Fibroblast of pulmonary artery (primary cell): ENCODE measurements at places on chromosomes 3 and 15.

DNA sequence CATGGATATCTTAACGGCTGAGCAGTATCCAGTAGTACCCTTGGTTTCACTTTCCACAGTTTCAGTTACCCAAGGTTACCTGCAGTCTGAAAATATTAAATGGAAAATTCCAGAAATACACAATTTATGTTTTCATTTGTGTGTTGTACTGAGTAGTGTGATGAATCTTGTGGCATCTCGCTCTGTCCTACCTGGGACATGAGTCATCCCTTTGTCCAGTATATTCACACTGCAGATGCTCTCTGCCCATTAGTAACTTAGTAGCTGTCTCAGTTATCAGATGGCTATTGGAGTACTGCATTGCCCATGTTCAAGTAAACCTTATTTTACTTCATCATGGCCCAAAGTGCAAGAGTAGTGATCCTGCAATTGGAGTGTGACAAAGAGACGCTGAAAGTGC, 26.1 kb downstream of the GASK1A start:
- DNase-seq: no peak

DNA sequence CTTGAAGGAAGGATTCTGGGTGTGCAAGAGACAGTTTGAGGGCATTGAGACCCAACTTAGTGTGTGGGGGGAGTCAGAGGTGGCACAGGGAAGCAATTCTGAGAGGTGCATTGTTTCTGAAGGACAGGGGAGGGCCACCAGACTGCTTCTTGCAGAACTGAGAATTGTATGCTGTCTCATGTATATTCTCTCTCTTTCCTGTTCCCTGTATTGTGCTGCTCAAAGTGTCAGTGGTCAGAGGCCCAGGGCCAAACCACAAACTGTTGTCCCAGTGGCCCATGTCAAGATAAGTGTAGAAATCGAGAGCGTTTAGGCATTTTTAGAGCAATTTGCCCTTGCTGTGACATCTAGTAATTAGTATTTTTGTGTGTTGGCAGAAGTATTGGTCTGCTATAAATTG, 567.1 kb downstream of the EDEM1 start:
- no peak for DNase-seq

- DNase-seq: peak; percentile 46
Observed at GRCh38 chr3:12782172-12782815, 14.2 kb upstream of the CAND2 start.

DNA sequence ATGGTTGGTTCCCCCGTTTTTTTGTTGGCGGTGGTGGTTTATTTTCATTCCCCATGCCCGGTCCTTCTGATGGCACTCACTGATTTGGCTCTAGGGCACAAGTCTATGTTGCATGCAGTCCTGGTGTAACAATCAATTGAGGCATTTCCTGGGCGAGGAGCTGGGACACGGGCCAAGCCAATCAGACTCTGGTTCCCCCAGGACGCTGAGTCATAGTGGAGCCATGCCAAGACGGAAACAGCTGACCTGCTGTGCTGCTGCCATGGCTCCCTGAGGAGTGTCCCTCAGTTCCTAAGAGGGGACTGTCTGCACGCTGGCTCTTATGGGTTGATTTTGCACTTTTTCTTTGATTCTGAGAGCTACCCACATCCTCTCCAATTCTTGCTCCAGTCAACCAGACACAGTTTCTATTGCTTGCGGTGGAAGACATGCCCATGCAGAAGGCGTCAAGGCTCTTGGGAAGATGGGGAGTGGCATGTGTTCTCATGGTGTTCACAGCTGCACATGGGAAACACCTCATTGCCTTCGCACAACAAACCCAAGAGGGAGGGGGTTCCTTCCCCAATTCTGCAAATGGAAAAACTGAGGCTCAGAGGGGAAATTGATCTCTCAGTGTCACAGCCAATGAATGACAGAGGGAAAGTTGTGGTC, 28.3 kb upstream of the ALDH1L1 start:
- DNase-seq: peak; percentile 96

DNA sequence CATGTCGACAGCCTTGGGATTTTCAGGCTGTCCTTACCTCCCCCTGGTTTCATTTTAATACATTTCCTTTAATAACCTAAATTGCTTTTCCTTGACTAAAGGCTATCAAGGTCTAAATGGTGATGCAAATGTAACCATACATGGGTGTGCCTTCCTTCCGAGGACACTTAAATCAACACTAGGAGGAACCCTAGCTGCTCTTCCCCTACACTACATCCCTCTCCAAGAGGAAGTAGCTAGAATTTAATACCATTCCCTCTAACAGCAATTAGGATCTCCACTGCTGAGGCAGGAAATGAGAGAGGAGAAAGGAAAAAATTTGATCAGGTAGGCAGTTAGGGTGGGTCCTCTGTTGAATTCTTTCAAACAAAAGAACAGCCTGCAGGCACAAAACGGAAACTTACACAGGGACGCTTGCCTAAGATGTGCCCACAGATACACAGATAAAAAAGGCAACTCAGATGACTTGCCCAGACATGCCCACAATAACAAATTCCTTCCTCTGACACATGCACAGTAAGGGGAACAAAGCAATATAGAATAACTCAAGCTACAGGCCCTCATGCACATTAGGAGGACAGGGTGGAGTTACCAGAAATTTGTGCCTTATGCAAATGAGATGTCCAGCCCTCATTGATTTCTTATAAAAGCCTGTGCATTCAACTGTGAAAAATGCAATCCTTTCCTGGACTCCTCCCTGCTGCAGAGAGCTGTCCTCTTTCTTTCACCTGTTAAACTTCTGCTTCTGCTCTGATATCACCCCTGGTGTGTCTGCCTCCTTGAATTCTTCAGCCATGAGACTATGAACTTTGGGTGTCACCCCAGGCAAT, 1024.4 kb upstream of the CADM2 start:
- no peak for DNase-seq

- no peak for DNase-seq
Observed at GRCh38 chr3:100776746-100777145, 67.5 kb downstream of the TFG start.

GRCh38 chr15:83380059-83380458, 67.1 kb upstream of the SH3GL3 start:
- DNase-seq: no peak

GRCh38 chr3:21664996-21665395, 86.0 kb downstream of the ZNF385D start:
- no peak for DNase-seq

DNA sequence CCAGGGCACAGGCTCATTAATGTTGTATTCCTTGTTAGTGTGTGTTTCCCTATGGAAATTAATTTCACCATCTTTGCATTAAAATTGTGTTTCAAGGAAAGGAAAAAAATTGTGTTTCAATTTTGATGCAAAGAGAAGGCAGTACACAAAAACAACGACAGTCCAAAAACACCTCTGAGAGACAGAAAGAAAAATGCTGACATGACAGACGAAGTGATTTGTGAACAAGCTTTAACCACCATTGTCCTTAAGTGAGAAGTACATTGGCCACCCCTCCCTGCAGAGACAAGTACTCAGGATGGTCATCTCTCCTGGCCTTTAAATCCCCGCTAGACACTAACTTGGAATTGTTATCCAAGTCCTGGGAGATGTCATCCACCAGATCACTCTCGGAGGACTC, 50.2 kb upstream of the MTMR10 start:
- DNase-seq: no peak

- DNase-seq: no peak
Observed at GRCh38 chr15:39411102-39411989, 169.5 kb upstream of the THBS1 start.
